ENCODE measurements at places on chromosomes 1 and 21. TPM values are rescaled to one million over a fixed set of nuclear protein-coding genes. Genes with fewer than 3 reads are reported as not detected.

DNA sequence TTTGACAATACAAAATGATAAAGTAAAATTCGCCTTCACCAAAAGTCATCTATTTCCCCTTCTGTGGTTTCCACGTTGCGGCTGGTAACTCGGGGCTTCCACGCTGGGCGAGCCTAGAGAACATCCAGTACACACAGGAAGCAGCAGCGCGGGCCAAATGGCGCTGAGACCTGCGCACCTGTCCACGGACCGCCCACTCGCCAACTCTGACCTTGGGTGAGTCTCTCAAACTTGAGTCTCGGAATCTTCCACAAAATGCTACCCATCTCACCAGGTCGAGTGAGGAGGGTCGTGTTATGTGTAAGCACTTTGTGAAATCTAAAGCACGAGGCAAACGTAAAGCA, 820 bp upstream of the TTF2 start:
- no peak for DNase-seq

DNA sequence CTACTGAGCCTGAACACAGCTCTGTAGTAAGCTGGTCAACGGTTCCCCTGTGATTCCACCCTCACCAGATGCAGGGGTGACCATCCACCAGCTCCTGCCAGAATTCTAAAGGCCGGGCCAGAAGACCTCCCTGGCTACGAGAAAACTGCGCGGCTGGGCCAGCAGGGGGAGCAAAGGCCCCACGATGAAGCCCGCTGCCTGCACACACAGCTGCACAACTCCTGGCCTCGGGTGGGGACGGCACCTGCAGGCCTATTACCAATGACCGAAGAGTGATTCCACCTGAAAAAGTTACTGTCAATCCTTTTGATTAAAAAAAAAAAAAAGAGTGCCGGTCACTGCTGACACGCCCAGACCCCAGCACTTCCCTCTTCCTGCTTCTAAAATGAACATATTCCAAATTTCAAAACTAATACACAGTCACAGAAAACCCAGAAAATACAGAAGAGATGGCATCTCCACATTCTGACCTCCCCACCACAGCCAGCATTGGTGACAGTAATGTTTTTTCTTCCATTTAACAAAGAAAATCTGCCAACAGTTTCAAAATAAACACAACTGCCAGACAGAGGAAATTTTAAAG, 49.8 kb upstream of the RIPK4 start:
- no peak for DNase-seq

DNA sequence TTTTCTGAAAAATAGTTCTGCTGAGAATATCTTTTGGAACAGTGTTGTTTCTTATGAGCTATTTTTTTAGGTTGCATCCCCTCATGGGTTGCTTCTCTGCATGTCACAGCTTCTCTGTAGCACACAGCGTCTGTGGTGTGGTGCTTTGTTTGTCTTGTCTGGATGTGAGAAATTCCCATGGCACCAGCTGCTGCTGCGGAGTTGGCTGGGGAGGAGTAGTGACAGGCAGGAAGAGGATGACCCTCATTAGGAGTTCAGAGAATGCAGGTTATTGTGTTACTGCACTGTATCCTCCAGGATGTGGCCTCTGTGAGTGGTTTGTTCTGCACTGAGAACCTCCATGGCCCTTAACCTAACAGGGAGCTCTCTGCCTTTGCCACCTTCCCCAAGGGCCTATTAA, 64.8 kb downstream of the TSEN15 start:
- DNase-seq = no peak

GRCh38 chr1:175388285-175388684, 195.7 kb upstream of the KIAA0040 start:
- no peak for DNase-seq

- no peak for DNase-seq
Measured at GRCh38 chr1:180572760-180573159, 14.0 kb downstream of the OVAAL start.

DNA sequence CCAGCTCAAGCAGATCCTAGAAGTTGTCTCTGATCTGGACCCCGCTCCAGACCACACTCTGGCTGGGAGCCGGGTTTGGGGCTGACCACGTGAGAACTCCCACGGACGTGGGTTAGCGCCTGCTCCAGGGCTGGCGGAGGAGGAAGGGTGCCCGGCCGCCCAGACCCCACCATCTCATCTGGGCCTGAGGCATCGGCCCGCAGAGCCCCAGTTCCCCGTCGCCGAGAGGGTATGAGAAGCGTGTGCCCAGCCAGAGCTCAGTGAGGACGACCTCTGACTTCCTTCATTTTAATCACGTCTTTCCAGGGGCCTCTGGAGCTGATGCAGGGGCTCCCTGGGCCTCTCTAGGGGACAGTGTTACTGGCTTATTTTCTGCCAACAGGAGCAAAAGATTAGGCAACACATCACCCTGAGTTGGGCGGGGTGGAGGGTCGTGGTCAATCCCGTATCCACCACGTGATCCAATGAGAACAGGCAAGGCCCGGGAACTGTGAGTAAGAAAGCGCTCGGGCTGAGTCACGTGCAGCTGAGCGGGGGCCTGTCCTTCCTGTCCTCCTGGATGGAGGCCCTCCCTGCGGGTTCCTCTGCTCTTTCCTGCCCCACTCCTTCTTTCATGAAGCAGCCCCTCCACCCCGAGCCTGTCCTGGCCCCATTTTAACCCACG, 81.1 kb downstream of the SIK1 start:
- no peak for DNase-seq

DNA sequence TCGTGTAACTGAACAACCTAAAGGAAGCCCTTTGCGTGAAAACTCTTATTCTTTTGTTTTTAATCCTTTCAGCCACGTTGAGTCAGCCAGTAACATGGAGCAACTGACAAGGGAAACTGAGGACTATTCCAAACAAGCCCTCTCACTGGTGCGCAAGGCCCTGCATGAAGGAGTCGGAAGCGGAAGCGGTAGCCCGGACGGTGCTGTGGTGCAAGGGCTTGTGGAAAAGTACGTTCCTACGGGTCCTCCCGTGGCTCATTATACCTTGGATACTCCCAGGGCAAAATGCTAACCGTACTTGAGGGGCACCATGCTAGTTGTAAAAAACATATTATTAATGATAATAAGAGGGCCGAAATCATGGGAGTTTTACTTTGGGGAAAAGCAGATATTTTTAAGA, 49.4 kb downstream of the LAMC2 start:
- no peak for DNase-seq

Gene TAL1
- polyA plus RNA-seq = not detected

Gene CLCN6
- polyA plus RNA-seq = 5.4 TPM

Gene BGLAP
- 0.50 TPM for polyA plus RNA-seq

Gene HAO2
- polyA plus RNA-seq = not detected

Gene EFNA1
- 1.1 TPM for polyA plus RNA-seq

Gene CDKN2C
- 24.6 TPM for polyA plus RNA-seq

Gene C8A
- not detected for polyA plus RNA-seq

Gene SLC9C2
- not detected for polyA plus RNA-seq

Data from BJ (cell line).